ENCODE measurements at places on chromosomes 5 and 9.

DNA sequence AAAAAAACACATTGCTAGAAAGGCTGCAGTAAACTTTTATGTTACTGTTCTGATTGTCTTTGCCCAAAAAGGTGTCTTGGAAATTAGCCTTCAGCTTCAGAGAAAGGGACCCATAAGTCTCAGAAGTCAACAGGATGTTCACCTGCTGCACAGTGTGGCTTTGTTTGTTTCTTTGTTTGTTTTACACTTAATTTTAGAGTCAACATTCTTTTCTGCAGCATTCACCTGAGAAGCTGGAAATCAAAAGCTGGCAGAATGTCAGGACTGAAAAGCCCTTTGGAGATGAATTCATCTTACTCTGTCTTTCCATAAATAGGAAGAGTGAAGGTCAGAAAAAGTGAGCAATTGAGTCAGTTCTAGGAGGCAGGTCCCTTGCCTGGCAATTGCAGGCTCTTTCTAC, 170.0 kb downstream of the PAPPA start:
- no peak for DNase-seq

GRCh38 chr5:50715001-50715400, 48.6 kb downstream of the PARP8 start:
- no peak for DNase-seq

- DNase-seq, result no peak
These were observed 80.2 kb upstream of the RUFY1 start for GRCh38 chr5:179470201-179470600.

DNA sequence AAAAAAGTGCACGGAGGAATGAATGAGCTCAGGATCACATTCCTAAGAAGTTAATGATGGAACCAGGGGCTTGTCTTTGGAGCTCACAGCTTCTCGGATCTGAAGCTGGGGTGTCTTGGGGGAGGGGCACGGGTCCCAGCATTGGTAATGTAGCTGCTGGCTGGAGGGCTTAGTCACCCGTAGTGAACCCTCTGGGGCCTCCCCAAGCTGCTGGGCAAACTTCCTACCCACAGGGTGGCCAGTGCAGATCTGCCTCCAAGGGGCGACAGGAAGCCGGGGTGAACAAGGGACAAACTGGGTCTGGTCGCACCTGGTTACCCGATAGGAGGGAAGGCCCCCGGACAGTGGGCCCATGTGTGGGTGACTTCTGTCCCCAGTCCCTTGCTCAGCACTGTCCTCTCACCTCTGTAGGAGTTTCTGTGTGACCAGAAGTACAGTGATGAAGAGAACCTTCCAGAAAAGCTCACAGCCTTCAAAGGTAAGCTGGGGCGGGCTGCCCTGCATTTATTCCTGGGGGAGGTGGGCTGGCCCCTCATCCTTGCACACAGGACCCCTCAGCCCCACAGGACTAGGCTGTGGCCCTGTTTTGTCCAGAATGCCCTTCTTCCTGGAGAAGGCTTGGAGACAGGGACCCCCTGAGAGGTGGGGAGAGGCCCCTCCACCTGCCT, 14.1 kb upstream of the NUP214 start:
- no peak for DNase-seq

- no peak for DNase-seq
These were observed 31.5 kb downstream of the DIRAS2 start for GRCh38 chr9:90611121-90611520.

DNA sequence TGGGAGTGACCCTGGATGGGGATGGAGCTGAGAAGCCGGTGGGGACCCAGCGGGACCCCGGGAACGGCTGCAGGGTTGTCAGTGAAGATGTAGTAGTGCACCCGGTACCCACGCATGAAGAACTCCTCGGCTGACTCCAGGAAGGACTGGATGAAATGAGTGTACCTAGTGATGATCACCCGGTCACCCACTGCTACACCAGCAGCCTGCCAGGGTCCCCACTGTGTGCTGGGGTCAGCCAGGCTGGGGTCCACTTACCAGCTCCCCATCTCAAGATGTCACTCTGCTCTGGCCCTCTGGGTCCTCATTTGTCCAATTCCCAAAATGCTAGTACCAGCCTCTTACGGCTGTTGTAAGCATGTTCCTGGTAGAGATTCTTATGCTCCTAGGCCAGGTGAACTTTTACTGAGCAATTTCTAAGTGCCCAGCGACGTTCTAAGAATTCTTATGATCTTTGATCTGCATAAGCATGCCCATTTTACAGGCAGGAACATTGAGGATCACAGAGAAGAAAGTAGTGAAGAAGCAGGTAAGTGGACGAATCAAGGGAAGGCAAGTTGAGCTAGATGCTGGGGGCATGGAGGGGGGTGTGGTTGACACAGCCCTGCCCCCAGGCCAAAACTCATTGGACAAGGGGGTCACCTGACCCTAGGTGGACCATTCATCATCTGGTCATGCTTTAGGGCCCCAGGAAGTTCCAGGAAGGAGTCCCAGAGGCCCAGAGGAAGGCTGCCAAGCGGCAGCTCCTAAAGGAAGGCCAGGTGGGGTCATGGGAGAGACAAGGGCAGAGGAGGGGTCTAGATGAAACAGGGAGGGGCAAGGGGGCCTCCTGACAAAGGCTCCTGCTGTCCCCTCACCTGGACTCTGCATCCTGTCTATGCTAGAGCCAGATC, 9.4 kb downstream of the GBGT1 start:
- no peak for DNase-seq

DNA sequence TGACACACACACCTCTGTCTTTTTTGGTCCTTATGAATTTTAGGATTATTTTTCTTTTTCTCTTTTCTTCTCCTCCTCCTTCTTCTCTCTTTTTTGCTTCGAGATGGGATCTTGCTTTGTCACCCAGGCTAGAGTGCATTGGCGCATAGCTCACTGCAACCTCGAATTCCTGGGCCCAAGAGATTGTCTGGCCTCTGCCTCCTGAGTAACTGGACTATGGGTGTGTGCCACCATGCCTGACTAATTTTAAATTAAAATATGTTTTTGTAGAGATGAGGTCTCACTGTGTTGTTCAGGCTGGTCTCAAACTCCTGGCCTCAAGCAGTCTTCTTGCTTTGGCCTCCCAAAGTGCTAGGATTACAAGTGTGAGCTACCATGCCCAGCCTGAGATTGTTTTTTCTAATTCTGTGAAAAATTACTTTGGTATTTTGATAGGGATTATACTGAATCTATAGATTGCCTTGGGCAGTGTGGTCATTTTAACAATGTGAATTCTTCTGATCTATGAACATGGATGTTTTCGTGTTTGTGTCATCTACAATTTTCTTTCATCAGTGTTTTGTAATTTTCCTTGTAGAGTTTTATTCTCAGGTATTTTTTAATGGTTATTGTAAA, 7.7 kb downstream of the AHRR start:
- DNase-seq, result no peak

- no peak for DNase-seq
These were observed 16.9 kb downstream of the S1PR3 start for GRCh38 chr9:89008055-89008743.

DNA sequence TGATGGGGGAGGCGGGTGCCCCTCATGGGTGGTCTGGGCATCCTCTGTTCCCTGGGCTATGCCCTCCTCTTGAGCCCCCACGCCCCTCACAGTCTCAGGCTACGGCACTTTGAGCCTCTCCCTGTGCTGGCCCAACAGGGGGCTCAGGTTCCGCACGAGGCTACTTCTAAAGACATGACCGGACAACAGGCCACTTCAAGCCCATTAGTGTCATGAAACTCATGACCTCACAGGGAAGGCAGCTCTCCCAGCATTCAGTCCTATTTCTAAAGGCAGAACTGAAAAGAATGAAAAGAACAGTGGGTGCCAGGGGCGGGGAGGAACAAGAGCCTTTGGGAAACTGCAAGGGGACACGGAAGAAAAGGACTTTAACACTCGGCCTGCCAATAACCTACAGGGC, 45.0 kb downstream of the COL23A1 start:
- no peak for DNase-seq

- DNase-seq, result no peak
These were observed 81.3 kb downstream of the IZUMO3 start for GRCh38 chr9:24464319-24464951.

DNA sequence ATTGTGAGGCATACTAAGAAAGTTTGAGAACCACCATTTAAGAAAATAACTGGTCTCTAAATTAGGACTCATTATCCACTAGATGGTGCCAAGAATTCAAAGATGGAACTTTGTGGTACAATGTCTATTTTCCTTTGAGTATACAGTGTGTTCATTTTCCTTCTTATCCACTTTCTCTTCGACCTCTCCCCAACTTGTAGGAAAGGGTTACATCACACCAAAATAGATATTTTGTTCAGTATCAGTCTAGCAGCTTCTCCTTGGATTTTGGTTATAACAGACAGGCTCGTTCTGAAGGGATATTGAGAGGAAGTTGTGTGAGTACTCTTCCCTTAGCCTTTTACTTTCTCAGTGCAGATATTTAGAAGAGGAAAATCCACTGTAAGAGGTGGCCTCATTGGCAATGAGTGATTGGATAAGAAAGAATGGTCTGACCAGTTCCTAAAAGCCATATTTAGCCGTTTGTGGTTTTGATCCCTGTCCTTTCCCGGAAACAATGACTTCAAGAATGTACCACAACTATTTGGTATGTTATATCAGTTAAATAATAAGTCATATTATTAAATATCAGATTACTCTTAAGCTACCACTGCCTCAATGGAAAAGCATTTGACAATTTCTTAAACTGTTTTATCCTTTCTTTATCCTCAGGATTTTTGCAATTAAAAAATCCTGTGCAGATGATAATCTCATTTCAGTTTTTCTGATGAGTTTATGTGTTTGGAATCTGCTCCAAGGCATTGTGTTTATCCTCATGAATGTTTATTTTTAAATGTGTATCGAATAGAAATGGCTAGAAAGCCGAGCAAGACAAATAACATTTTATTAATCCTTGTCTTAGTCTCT, 69.0 kb upstream of the GRAMD2B start:
- DNase-seq, result no peak

DNA sequence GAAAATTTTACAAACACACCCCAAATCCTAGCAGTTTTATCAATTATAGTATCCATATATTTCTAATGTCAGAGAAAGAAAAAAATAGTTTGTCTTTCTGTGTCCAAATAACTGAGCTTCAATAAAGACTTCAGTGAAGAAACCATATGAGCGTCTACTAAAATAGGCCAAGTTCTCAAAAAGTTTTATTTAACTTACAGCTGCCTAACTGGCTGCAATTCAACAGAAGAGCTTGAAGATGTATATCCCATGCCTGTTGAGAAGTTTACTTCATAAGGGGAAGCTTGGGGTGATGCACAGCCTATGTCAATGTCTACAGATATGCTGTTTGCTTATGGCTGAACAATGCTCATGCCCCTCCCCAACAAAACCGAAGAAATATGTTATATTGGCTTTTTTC, 43.7 kb upstream of the ELOVL7 start:
- no peak for DNase-seq

DNA sequence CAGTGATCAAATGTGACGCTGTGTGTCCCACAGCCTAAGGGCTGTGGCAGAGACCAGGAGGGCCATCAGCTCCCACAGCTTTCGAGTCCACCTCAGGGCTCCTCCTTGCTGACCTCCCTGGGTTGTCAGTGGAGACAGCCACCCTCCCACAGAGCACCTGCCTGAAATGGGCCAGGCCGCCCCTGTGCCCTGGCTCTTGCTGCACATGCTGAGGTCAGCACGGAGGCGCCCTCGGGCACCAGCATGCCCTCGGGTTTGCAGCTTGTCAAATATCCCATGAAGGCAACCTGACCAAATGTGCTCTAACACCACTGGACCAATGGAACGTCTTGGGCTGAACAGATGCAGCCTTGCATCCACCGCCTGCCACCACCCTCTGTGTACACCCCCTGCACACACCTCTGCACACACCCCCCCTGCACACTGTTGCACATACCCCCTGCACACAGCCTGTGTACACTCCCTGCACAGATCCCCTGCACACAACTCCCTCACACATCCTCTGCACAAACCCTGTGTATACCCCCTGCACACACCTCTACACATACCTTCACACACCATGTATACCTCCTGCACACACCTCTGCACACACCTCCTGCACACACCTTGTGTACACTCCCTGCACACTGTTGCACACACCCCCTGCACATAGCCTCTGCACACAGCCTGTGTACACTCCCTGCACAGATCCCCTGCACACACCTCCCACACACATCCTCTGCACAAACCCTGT, 2.0 kb upstream of the CEP72 start:
- no peak for DNase-seq

GRCh38 chr9:95776176-95776575, 99.3 kb upstream of the ERCC6L2 start:
- DNase-seq, result no peak

- no peak for DNase-seq
These were observed 160.2 kb downstream of the ARHGEF28 start for GRCh38 chr5:73786043-73786831.

DNA sequence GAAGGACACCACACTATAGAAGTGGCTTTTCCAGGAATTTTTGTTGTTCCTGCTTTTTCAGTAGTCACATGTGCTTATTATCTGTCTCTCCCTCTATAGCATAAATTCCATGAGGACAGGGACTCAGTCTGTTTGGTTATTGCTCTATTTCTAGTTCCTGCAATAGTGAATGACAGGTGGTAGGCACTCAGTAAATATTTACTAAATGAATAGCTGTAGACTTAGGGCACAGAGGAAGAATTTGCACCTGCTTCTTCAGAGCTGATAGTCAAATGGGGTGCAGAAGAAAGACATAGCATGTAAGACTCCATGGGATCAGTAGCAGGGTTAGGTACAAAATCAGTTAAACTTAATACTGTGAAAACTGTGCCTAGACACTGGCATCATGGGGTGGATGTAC, 580.2 kb downstream of the CCDC171 start:
- DNase-seq, result no peak

- no peak for DNase-seq
These were observed 95.4 kb upstream of the SARDH start for GRCh38 chr9:133833388-133834025.

DNA sequence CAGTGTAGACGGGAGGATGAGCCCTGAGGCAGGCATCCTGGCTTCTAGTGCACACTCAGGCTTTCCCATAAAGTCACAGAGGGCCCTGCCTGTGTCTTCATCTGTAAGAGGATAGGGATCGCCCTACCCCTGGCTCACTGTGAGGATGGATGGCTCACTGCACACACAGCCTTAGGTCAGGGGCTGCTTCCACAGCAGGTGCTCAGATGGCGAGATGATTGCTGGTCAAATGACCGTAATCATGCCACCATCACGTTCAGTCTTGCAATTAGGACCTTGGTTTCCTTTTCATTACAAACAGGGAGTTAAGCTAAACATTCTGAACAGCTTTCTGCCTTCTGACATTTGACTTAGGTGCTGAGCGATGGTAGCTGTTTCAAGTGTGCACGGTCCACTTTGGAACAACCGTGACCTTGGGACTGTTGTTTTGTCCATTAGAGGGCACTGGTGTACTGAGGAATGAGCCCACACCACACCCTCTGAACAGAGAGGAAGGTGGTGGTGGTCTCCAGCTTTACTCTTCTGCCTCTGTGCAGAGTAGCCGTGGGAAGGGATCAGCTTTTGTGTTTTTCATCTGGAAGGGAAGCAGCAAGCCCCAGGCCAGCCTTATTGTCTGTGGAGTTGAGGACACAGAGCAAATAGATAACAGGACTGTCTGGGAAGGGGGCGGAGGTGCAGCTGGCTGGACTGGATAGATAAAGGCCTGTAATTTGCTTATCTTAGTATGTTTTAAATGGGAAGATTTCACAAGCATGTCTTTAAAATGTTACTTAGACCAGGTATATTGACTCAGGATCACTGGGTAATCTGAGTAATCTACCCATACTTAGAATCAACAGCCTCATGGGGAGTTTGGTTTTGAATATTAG, 183.1 kb downstream of the TRIO start:
- no peak for DNase-seq
